ENCODE measurements at places on chromosomes 11 and 22.

DNA sequence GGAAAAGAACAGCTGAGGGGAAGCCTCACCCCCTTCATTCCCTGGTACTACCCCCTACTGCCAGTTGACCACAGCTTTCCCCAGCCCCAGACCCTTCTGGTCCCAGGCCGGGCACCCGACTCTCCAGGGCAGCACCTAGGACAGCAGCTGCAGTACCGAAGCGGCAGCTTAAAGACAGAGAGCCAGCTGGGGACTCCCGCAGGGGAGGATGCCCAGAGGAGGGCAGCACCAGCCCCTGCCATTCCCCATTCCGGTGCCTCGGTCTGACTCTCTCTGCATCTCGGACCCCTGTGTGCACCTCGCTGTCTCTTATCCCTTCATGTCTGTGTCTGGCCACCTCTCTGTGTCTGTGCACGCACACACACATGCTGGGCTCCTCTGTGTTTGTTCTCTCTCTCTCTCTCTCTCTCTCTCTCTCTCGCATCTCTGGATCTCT, 9.4 kb downstream of the IGSF9B start:
- no peak for DNase-seq

GRCh38 chr11:35138606-35138942, 397 bp upstream of the CD44 start:
- DNase-seq, result no peak

- no peak for DNase-seq
Measured at GRCh38 chr11:70593446-70593983, 195.2 kb downstream of the CTTN start.

DNA sequence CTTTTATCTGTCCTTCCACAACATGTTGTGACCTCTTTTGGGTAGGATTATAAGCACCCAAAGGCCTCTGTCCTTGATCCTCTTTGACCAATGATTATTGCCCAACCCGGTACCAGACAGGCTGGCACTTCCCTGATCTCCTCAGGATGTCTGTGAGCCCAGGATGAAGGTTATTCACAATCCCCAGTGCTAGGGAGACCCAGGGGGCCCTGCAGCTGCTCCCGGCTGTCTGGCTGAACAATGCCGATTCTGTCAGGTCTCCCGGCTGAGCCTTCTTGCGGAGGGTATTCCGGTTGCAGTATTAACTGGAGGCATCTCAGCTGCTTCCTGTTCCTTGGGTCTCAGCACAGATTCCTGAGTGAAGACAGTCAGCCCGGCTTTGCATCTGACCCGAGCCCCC, 71.2 kb upstream of the CDON start:
- DNase-seq, result no peak

GRCh38 chr11:112606656-112607055, 346.0 kb upstream of the PLET1 start:
- DNase-seq, result no peak

DNA sequence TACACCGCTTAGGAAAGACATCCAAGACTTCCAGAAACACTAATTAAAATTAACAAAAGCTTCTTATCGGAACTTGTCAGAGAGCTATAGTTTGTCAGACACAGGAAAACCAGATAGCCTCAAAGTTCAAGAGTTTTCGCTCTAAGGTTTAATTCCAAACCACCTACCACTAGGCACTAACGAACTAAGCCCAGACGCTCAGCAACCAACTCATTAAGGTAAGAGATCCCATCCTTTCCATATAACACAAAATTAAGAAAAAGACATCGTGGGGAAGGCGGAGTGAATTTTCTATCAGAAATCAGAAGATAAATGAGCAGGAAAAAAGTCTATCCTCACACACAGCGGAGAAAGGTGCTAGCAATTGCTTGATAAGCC, 382 bp downstream of the IMMP1L start:
- no peak for DNase-seq

GRCh38 chr11:66235141-66235540, 33.3 kb upstream of the RAB1B start:
- no peak for DNase-seq

GRCh38 chr22:40519948-40520331, 116.6 kb downstream of the MRTFA start:
- DNase-seq, result no peak

- no peak for DNase-seq
Measured at GRCh38 chr22:49815641-49816091, 12.0 kb downstream of the BRD1 start.

DNA sequence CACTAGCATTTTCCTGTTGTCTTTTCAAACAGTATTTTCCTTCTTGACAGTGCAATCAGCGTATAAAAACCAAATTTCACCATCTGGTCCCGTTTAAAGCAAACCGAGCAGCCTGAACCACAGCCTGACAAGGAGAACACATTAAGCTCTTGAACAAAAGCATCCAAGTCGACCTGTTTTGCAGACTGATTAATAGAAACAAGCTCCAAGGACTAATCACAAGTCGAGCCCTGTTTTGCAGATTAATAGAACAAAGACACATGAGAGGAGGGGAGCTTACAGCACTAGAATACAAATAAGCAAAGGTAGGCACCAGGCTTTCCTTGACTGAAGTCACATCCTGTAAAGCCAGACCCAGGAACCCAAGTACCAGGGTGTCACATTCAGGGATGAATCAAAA, 104.8 kb downstream of the MPPED2 start:
- no peak for DNase-seq

GRCh38 chr11:36485298-36486002, 24.6 kb downstream of the TRAF6 start:
- DNase-seq, result no peak

- DNase-seq, result no peak
Measured at GRCh38 chr22:39990686-39991085, 4.1 kb upstream of the FAM83F start.

DNA sequence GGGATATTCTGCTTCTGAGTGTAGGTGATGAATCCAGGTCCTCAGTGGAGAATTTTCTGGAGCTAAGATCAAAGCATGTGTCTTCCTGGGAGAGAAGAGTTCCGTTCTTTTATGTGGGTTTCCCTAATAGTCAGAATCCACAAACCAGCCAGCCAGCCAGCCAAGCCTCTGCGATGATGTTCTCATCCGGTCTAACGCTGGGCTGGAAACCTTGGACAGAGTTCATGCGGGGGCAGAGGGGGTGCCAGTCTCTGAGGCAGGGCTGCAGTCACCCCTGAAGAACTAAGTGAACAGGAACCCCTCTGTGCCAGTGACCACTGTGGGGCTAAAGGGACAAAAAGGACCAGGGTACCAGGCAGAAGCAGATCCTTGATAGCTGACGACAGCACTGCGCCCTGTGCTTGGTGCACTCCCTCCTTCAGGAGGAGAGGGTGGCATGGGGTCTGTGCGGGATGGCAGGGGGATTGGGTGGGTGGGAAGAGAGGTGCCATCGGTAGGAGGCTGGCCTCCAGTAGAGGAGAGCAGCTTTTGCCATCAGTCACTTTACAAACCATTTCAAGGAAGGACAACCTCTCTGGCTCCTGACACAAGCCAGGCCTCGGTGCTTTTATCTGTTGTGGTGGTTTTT, 27.1 kb downstream of the ADAMTS15 start:
- no peak for DNase-seq

Measured in stimulated activated CD4-positive, alpha-beta T cell treated with anti-CD3 and anti-CD28 coated beads, TNF-alpha, amount 100 ng/mL, for 48 hours (primary cell).